ENCODE measurements at places on chromosomes 1 and 21.

DNA sequence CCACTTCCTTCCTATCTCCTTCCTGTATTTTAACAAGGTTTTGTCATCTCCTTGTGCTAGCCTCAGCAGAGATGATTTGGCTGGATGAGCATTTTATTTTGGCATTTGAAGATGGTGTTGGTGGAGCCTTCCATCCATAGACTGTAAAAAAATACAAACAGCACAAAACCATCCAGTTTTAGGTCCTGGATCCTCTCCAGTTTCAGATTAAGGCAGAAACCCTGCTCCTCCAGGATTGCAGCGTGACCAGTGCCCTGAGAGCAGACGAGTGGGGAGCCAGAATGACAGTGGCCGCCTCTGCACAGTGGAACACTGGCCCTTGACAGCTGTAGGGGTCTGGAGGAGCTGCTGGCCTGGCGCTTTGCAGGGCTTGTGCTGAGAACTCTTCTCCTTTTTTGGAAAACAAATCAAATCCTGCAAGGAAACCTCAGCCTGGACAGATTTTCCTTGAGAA lies 72.2 kb upstream of the GADD45A start:
- no peak for DNase-seq

DNA sequence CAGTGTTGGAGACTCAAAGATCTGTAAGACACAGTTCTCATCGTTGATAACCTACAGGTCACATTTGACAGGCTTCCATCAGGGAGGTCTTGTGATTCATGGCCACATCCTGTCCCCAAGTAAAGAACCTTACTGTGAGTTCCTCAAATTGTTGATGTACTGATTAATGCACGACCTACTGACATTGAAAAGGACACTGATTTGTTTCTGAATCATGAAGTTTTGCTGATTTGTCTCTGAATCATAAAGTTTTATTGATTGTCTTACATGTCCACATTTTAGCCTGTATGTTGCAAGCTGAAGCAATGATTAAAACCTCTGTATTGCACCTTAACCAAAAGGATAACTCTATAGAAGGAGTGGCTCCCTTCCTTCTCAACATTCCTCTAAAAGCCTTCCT lies 476.3 kb upstream of the RUNX1 start:
- peak; percentile 58 for DNase-seq

GRCh38 chr1:38454236-38454635 lies 405.3 kb downstream of the RRAGC start:
- no peak for DNase-seq

DNA sequence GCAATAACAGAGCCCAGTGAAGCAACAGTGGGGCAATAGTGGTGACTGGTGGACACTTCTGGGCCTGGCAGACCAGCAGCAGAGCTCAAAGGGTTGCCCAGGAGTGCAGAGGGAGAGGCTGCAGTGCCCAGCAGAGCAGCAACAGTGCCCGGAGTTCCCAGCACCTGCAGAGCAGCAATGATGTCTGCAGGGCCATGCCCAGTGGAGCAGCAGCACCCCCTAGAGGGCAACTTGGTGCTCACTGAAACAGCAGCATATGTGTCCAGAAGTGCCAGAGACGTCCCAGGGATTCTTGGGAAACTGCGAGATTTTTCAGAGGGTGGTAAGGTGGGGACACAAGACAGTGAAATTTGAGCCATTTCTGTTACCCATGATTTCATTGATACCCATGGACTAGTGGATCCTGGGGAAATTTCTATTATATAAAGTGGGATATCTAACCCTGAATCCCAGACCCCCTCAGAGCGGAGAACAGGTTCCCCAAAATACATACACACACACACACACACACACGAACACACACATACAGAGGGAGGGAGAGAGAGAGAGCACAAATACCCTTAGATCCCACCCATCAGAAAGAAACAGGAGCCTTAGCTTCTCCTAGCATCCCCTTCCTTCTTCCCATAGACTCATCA lies 156.9 kb upstream of the GJB5 start:
- peak; percentile 70 for DNase-seq

- no peak for DNase-seq
Observed at GRCh38 chr1:210456731-210457255, 128.1 kb downstream of the HHAT start.

DNA sequence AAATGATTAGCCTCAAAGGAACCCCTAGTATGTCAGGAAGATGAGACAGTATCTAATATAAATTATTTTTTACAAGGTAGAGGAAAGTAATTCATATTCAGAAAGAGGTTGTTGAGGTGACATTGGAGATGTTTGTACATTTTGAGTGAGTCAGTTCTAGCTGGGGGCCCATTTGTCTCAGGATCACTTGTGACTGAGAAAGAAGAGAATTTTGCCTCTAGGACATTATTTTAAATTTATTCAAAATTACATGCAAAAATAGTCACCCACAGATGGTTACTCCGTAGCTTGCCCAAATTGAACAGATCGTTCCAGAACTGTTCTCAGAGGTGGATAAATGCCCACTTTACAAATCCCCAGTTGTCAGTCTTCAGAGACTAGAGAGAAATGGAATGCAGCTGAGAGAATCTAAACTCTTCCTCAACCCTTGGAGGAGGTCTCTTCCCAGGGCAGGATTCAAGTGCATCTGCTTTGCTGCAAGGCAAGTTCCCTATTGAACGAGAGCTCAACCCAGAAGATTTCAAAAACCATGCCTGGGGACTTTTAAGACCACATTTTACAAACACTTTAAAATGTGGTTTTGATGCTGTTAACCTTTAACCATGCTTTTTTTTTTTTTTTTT lies 987.8 kb upstream of the ADAMTS5 start:
- DNase-seq: no peak

DNA sequence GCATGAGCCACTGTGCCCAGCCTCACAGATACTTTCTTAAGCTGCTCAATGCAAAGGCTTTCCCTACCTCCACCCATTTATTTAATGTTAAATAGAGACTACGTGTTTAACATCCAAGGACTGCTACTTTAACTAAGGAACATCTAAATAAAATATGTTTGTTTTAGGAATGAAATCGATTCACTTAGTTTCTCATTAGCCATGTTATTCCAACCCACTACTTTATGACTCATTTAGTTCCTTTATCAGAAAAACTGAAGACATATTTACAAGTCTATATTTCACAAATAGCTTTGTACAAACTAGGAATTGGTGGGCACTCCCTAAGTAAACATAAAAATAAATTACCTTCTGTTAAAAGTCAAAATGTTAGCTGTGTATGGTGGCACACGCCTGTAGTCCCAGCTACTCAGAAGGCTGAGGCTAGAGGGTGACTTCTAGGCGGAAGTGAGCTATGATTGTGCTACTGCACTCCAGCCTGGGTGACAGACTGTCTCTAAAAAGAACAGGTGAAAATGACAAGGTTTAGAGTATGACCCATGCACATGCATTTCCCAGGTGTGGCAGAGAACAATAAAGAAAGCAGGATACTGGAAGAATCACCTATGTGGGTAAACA lies 39.9 kb upstream of the AK4 start:
- DNase-seq: no peak

DNA sequence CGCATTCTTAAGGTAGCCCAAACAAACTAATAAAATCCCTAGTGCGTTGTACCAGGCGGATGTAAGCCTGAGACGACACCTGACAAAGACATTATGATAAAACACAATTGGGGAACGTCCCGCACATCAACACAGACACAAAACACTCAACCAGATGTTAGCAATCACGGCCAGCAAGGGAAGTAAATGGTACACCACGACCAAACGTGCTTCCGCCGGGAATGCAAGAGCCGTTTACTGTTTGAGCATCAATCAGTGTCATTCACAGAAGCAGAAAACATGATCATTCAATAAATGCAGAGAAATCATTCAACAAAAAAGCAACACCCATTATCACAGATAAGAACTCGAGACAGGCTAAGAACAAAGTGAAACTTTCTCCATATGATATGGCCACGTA lies 49.4 kb upstream of the COL18A1 start:
- no peak for DNase-seq

GRCh38 chr21:35144978-35145377 lies 95.9 kb upstream of the RUNX1 start:
- no peak for DNase-seq

GRCh38 chr1:155834296-155834926 lies 22.6 kb downstream of the GON4L start:
- DNase-seq: no peak

- no peak for DNase-seq
Observed at GRCh38 chr1:232327899-232328298, 302.0 kb downstream of the SIPA1L2 start.

GRCh38 chr1:201849372-201850052 lies 20.6 kb downstream of the IPO9 start:
- DNase-seq: no peak

DNA sequence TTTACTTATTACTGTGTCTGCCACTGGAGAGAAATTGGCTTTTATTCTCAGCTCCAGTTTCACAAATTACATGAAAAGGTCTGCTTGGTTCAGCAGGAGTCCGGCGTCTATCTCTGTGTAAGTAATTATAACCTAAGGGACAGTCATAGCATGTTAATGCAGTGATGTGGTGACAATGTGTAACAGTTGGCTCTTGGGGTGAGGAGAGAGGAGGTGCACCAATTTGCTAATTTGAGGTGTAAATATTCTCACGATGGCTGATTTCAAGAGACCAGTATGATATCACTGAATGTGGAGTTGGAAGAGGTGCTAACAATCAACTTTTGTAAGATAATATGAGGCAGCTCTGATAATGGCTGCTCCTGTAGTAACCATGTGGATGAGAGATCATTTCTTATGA lies 86.1 kb downstream of the CTH start:
- DNase-seq: no peak

GRCh38 chr1:216448011-216448510 lies 24.8 kb upstream of the USH2A start:
- no peak for DNase-seq

GRCh38 chr1:59409986-59410385 lies 113.1 kb downstream of the FGGY start:
- DNase-seq: no peak

GRCh38 chr1:228358764-228359612 lies 47.6 kb downstream of the TRIM11 start:
- DNase-seq: no peak

- no peak for DNase-seq
Observed at GRCh38 chr1:167083871-167084270, 6.3 kb downstream of the GPA33 start.

DNA sequence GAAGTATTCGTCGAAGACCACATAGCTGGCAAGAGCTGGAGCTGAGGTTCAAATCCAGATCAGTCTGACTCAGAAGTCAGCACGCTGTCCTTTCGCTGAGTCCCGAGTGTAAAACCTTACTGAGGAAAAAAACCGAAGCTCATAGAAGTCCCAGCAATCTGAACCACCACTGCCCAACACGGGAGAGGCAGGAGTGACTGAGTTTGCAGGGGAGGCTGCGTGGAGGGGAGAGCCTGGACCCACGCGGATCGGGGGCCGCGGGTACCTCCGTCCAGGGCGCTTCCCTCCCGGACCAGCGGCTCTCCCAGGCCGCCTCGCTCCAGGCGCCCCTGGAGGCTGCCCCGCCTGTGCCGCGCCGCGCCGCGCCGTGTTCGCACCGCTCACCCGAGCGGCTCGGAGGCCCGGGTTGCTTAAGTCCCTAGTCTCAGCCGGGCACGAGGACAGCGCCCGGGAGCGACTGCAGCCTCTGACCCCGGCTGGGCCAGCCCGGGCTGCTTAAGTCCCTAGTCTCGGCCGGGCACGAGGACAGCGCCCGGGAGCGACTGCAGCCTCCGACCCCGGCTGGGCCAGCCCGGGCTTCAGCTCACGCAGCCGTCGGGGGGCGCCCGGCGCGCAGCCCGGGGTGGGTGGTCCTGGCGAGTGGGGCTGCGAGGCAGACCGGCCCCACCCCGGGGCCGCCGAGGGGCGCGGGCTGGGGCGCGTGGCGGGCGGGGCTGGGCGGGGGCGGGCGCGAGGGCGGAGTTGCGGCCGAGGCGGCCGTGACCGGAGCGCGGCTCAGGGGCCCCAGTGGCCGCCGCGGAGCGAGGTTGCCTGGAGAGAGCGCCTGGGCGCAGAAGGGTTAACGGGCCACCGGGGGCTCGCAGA lies at the start of gene ADAMTSL4:
Gene ADAMTSL4 (plus strand): TSS at position 777 of the 864 bp plus-strand sequence. CDS start 2,881 bp downstream, outside the sequence.
- DNase-seq: peak; percentile 59

Measured in Daoy (cell line).